Stimulated activated CD4-positive, alpha-beta T cell treated with anti-CD3 and anti-CD28 coated beads, TNF-alpha, amount 100 ng/mL, for 24 hours (primary cell): ENCODE measurements at places on chromosomes 1 and 21.
A peak's percentile ranks its signal among the peaks of the same experiment; 100 is the strongest.

DNA sequence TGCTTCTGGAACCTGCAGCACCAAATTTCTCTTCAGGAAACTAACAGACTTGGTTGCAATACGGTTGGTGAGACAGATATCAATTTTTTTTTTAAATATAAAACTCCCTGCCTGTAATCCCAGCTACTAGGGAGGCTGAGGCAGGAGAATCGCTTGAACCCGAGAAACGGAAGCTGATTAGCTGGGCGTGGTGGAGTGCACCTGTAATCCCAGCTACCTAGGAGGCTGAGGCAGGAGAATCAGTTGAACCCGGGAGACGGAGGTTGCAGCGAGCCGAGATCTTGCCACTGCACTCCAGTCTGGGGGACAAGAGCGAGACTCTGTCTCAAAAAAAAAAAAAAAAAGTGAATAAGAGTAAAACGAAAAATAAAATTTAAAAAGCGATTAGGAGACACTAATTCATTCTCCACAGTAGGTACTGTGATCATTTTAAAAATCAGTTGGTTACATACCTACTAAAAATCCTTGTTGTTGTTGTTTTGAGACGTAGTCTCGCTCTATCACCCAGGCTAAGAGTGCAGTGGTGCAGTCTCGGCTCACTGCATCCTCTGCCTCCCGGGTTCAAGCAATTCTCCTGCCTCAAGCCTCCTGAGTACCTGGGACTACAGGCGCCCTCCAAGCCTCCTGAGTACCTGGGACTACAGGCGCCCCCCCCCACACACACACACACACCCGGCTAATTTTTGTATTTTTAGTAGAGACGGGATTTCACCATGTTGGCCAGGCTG is 796 bp upstream of the RBM8A start:
- no peak for DNase-seq

- DNase-seq: no peak
These were observed 160.4 kb downstream of the HLX start for GRCh38 chr1:221039616-221040015.

DNA sequence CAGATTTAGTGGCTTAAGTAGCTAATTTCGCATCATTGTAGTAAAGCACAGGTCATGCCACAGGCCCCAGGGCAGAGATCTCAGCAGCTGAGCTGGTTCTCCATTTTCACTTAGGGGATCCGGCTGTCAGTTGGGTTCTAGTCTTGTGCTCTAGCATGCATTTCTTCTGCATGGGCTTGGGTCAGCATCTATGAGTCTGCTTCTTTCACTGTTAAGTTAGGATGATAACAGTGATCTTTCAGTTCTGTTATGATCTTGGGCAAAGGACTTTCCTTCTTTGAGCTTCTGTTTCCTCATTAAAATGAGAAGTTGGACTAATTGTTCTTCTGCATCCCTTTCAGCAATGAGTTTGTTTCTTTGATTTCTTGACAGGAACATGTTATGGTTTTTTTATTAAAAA is 123.6 kb upstream of the DNAH14 start:
- DNase-seq: no peak

DNA sequence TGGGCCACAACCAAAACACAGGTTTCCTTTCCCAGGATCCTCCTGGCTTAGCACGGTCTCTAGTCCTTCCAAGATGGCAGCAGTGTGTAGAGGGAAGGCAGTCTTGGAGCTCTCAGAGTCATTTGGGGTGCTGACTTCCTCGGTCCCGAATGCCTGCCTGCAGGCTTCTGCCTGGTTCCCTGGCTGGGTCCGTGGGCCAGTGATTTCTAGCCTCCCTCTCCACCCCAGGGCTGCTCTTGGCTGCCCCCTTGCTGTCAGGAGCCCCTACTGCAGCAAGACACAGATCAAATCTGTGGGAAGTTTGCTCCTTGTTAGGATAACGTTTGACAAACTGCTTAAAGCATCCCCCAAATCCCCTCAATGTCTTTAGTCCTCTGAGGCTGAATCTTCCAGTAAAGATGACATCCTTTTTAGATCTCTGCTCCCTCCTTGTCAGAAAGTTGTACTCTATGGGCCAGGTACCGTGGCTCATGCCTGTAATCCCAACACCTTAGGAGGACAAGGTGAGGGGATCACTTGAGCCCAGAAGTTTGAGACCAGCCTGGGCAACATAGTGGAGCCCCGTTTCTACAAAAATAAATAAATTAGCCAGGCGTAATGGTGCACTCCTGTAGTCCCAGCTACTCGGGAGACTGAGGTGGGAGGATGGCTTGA is 272.5 kb downstream of the RRAGC start:
- peak; percentile 30 for DNase-seq

GRCh38 chr1:67211589-67212563 is 45.6 kb downstream of the IL23R start:
- no peak for DNase-seq

DNA sequence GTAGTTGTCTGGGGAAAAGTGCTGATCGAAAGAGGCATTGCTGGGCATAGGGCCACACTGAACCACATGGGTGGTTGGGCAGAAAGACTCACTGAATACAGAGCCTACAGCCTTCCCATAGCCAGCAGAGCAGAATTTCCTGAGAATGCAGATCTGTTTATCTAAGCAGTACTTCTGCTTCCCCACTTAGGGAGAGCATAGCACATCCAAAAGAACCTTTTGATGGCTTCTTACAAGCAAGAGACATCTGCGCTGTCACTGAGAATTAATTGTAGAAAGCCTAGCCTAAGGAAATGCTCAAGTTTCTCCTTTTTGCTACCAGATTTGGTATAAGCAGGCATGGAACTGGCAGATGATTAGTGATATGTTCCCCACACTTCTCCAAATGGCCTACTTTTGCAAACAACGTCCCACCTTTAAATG is 13.0 kb upstream of the KLHDC8A start:
- DNase-seq: no peak

DNA sequence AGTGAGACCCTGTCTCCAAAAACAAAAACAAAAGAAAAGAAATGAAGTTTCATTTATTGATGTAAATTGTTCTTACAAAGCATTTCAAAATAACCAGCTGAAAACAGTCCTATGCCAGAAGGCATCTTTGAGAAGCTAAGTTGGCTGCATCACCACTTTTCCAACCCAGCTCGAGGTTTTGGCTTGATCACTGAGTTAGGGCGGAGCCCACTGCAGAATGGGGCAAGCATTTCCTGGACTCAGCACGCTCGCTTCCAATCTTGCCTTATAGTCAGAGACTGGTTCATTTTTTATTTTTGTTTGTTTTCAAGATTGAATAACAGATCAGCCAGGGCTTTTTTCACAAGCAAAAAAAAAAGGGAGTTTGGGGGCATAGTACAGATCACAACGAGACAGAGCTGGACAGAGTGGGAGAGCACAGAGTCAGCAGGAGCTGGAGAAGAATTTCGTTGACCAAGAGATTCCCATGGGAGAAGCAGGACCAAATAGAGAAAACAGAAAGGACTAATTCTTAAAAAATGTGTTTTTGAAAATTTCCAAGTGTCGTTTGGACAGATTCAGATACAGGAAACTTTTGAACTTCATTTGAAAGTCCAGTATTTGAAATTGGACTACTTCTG is 23.5 kb upstream of the COL6A1 start:
- DNase-seq: no peak

DNA sequence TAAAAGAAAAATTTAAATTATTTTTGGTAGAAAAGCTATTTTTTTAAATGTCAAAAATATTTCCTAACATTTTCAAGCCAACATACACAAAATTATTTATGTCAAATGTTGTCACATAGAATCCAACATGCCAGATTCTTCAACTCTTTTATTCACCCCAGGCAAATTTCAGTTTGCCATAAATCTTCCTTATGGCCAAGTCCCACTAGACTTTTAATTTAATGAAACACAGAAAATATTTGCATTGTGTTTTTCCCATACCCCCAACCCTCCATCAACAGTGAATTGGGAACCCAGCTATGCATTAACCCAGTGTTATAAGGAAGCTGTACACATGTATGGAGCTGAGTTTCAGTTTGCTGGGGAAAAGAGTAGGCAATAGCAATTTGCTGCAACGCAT is 41.4 kb downstream of the DUSP10 start:
- DNase-seq: no peak

DNA sequence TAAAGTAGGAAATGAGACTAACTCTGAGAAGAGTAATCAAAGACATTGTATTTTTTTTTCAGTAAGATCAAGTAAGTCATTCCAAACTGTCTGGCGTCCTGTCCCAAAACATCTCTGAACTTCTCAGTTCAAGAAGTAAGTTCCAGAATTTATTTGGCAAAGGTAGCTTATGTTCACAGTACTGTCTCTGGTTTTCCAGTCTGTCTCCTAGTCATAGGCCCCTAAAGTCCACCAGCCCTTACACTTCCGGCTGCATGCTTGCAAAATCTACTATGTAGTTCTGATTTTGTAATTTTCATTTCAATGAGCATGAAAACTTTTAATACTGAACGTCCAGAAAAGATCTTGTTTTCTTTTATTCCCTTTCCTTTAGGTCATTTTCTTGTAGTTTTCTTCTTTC is 61.4 kb upstream of the S1PR1 start:
- DNase-seq: no peak
